ENCODE measurements at places on chromosomes 7 and 10.
A peak's percentile ranks its signal among the peaks of the same experiment; 100 is the strongest.

DNA sequence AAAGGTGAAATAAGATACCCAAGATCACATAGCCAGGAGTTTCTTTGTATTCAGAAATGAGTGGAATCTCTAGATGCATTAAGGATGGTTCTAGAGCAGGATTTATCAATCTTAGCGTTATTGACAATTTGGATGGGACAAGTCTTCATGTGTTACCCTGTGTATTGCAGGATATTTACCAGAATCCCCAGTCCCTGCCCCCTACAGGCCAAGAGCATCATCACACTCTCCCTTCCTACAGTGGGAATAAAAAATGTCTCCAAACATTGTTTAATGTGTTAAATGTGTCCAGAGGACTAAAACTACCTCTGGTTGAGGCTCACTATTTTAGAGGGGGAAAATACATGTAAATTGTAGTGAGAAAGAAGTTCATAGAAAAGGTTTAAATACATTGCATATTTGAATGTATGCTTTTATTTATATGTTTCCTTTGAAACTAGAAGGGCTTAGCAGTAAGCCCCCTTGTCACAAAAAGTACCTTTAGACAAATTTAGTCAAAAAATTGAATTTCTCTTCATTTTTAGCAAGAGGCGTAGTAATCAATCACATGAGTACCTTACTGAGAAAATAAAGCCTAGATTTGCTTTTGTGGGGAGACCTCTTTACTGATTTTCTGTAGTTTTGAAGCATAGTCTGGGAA lies 141.2 kb downstream of the MLLT10 start:
- no peak for DNase-seq

GRCh38 chr10:104581884-104582601 lies 59.0 kb upstream of the SORCS3 start:
- peak; percentile 38 for DNase-seq

DNA sequence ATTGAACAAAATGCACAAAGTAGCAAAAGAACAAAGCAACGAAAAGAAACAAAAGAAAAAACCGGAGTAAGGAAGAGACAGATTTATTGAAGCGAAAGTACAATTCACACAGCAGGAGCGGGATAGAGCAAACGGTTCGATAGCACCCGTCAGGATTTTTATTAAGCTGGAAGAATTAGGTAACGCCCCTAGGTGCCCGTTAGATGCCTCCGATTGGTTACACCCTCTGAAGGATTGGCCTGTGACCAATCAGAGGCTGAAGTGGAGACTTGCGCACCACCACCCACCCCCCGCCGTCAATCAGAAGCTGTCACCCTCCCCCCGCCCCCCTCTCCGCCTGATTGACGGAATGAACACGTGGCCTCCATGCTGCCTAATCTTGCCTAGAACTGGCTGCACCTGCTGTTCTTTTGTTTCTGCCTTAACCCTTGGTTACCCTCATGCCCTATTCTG lies 16.8 kb downstream of the OCM2 start:
- no peak for DNase-seq

DNA sequence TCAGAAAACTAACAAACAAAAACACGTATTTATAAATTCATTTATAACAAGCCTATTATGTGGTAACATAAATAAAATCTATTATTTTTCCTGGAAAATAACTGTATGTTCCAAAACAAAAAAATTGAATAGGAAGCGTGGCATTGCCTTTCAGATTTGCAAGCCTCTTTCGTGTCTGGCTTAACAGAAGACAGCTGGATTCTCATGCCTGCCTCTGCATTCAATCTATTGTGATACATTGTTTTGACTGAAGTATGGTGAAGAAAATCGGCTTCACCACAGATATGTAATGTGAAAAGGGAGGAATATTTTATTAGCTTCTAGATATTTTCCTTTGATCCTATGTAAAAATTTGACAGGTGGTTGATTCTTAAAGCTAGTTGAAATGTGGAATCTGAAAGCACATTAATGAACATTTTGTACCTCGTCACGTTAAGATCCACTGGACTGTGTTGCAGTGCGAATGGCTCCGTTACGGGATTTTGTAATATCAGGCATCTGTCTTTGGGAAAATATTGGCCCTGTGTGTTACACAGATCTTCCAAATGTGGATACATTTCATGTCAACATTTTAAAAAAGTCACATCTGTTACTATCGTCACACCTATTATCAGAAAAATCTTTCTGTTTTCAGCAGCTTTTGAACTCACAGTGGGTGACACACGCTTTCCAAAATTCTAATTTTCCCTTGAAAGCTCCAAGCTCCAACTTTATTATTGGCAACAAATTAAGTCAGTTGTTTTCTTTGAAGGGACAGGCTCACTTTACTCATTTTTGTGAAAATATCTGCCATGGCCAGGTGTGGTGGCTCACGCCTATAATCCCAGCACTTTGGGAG lies 26.2 kb downstream of the PALD1 start:
- DNase-seq = no peak

DNA sequence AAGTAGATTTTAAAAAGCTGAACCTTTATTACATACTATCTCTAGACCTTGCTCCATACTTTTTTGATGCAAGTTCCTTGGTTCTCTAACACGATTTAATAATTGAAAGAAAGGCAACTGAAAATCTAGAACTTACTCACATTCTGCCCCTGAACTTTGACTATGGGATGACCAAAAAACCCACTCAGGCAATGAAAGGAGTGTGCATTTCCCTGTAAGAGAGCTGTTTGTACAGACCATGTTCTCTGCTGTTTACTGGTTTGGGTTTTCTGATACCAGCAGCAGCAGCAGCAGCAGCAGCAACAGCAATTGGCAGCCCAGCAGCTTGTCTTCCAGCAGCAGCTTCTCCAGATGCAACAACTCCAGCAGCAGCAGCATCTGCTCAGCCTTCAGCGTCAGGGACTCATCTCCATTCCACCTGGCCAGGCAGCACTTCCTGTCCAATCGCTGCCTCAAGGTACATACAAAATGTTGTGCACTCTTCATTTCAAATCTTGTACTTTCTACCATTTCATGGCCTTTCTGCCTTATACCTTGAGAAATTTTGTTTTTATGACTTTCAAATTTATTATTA lies 216.7 kb downstream of the FOXP2 start:
- DNase-seq = no peak
